ENCODE measurements at places on chromosomes 1 and 21.

GRCh38 chr1:83130886-83131691, 867.8 kb downstream of the TTLL7 start:
- DNase-seq, result no peak

GRCh38 chr1:200376528-200376927, 33.3 kb downstream of the ZNF281 start:
- no peak for DNase-seq

GRCh38 chr1:56123421-56123820, 455.9 kb downstream of the PLPP3 start:
- DNase-seq, result no peak

DNA sequence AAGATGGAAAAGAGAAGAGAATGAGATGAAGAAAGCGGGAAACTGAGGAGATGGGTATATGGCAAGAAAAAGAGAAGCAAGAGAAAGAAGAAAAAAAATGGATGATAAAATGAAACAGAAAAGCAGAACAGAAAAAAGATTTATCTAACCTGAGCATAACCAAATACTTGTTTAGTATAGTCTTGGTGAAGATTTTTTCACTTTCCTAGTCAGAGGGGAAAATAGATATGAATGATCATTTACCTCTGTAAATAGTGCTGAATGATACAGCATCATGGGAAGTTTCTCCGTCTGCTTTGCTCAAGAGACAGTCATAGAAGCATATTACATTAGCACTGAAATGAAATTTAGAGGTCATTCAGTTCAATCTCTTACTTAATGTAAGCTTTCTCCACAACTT, 36.1 kb upstream of the PLPPR4 start:
- DNase-seq, result no peak

- DNase-seq, result no peak
Observed at GRCh38 chr1:241839369-241839979, 8.5 kb upstream of the EXO1 start.

Measured in stimulated activated CD4-positive, alpha-beta T cell treated with anti-CD3 and anti-CD28 coated beads, Interleukin-1b, Interleukin-23, amount 100 ng/mL, for 1 hour (primary cell).